ENCODE measurements at places on chromosomes 16 and 17.

DNA sequence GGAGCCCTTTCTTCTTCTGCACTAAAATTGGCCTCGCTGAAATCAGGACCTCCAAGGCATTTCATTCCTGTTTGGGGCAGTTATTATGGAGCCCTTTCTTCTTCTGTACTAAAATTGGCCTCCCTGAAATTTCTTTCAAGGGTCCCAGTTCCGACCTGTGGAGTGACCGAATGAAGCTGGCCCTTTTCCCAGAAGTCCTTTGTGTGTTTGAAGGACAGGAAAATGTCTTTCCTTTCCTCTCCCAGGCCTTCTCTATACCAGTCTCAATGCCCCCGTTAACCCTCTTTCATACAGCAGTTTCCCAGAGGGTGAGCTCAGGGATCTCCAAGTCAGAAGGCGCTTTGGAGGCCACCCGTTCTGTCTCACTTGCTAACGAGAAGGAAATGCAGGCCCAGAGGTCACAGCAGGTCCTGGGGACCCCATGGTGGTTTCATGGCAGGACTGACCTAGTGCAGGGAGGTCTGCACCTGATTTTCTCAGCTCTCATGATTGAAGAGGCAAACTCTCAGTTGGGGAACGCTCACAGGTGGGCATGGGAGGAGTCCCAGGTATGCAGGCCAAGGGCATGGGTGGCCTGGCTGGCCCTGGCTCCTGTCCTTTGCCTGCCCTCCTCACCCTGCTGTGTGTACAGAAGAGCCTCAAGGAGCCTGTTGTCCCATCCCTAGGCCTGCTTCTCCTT is 37.1 kb upstream of the DOC2B start:
- no peak for DNase-seq

DNA sequence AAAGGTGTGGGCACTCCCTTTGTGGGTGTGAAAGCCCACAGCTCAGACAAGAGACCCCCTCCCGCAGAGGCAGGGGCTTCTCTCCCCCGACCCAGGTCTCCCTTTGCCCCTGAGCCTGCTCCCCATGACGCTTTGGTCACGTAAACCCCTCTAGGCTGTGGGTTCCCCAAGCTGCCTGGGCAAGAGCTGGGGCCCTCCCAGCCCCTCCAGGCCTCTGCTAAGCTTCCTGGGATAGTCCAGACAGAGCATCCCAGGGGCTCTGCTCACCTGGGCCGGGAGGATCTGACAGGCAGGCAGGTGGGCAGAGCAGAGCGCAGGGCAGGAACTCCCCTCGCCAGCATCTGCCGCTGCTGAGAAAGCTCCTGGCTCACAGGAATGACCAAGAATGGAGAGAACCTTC is 177.3 kb downstream of the BANP start:
- DNase-seq: no peak

- no peak for DNase-seq
These were observed 1.1 kb downstream of the METRNL start for GRCh38 chr17:83080579-83080857.

- no peak for DNase-seq
These were observed 28.5 kb downstream of the GLG1 start for GRCh38 chr16:74578433-74578832.

- DNase-seq: no peak
These were observed 17.7 kb downstream of the KNOP1 start for GRCh38 chr16:19700319-19700781.

DNA sequence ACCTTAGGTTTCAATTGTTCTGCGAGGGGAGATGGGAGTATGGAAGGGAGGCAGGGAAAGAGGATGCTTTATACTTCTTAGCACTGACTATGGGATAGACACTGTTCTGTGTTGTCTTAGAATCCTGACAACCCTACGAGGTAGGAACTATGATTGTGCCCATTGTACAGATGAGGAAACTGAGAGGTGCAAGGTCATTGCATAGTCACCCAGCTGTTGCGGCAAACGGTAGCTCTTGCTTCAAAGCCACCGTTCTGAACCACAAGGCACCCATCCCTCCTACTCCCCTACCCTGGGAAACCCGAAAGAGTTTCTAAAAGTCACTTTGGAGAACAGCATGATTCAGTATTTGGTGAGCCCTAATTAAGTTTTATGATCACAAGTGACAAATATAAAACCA is 7.5 kb downstream of the CCDC40 start:
- DNase-seq: no peak

DNA sequence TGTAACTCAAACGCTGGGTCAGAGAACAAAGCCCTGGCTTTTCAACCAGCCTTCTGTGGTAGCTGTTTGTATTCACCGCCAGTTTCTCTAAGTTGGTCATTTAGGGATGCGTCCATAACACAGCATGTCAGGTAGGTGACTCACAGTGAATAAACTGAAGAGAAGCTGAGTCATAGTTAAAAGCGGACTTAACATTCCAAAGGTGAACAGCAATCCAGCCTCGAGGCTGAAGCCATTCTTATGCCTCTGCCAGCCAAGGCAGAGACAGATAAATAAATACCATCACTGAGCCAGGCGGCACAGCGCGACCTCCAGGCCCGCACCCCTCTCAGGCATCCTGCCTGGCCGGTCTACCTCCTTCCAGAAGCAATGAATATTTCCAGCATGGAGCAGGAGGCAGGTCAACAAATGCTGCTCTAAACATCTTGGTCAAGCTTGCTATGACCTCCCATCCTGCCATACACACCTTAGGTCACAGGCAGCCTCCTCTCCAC is 12.4 kb upstream of the CACNG4 start:
- DNase-seq: no peak

DNA sequence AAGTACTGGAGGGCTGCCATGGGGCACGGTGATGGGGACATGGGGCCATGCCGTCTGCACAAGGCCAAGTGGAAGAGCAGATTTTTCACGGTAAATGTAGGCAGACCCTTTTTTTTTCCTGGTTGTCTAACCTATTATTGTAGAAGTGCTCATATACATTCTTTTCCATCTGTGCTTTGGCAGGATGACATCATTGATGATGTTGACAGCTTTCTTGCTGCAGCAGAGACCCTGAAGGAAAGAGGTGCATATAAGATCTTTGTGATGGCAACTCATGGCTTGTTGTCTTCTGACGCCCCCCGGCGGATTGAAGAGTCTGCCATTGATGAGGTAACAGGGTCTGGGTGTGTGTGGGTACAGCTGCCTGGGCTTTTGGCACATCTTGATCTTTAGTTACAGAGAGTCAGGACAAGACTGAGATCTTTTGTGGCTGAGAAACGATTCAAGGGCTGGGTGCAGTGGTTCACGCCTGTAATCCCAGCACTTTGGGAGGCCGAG is 23.3 kb upstream of the SLC5A10 start:
- DNase-seq: no peak

DNA sequence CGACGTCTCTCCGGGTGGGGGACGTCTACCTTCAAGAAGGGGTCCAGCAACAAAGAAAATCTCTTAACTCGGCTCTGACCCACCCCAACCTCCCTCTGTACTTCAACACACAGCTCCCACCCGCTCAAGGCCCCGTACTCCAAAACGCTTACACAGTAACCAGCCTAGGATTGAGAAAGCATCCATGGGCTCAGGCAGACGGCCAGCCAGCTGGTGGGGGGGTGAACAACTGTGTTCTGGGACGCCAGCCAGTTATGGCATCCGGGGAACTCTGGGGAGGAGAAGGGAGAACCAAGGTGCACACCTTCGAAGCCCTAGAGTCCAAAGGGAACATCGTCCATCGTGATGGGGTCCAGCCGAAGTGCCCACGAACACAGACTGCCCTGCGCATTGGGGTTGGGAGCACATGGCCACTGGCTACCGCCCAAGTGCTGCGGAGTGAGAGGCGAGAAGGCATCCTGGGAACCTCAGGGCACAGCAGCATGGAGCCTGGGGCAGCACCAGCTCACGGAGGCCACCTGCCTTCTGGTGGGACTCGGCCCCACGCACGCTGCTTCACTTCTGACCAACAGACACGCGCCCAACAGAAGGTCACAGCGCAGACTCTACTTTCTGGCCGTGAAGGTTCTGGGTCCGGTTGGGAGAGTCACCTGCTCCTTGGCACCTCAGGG is 14.3 kb downstream of the SLC16A3 start:
- DNase-seq: peak; percentile 82

GRCh38 chr17:72887917-72888316 is 204.6 kb downstream of the SLC39A11 start:
- no peak for DNase-seq

- no peak for DNase-seq
These were observed 18.1 kb upstream of the RAB11FIP4 start for GRCh38 chr17:31373150-31374093.

DNA sequence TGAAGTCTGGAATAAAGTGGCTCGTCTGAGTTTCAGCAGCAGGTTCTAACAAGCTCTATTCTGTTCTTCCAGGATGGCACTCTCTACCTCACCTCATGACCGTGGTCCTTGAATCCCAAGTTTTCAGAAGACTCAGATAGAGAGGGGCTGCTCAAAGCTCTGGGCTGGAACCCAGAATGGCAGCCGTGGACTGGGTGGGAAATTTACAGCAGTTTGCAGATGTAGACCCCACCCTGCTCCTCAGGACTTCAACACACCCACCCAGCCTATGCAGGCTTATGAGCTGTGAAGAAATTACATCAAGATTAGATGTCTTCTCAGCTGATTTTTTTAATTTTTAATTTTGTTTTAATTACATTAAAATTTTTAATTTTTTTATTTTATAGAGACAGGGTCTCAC is 59.4 kb downstream of the METRNL start:
- no peak for DNase-seq

DNA sequence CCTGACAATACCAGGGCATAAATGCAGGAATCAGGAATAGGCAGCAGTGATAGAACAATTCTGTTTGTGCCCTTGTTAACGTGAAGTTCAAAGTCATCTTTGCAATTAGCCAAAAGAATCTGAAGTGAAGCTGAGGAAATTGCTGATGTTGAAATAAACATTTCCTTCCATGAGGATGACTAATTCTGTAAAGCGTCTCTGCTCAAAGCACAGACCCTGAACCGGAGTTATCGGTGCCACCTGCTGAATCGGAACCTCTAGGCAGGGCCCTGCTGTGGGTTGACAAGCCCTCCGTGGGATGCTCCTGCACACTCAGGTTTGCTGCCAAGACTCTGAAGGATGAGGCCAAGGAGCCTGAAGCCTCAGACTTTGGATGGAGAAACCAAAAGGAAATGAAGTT is 37.0 kb upstream of the CDH1 start:
- no peak for DNase-seq

- DNase-seq: peak; percentile 57
These were observed 24.3 kb upstream of the LASP1NB start for GRCh38 chr17:38900978-38901656.

- DNase-seq: no peak
These were observed 77.0 kb downstream of the IRX6 start for GRCh38 chr16:55401046-55401445.

- no peak for DNase-seq
These were observed 121.2 kb upstream of the CHMP6 start for GRCh38 chr17:80870401-80870800.

- no peak for DNase-seq
These were observed 144.1 kb downstream of the RAB11FIP4 start for GRCh38 chr17:31535581-31535981.

DNA sequence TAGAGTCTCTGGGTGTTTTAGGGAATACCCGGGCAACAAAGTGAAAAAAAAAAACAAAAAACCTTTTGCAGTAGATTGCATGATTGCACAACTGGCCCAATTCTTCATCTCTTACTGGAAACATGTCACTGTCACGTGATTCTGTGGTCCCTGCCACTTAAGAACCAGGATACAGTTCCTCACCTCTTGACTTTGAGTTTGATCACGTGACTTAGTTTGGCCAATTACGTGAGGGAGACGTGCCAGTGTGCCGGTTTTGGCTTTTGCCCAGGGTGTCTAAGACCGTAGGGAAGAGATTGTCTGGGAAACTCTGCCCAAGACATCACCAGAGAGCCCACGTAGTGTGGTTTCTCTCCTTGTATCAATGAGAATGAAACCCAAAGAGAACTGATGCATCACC is 88.7 kb downstream of the GRIN2A start:
- DNase-seq: no peak

DNA sequence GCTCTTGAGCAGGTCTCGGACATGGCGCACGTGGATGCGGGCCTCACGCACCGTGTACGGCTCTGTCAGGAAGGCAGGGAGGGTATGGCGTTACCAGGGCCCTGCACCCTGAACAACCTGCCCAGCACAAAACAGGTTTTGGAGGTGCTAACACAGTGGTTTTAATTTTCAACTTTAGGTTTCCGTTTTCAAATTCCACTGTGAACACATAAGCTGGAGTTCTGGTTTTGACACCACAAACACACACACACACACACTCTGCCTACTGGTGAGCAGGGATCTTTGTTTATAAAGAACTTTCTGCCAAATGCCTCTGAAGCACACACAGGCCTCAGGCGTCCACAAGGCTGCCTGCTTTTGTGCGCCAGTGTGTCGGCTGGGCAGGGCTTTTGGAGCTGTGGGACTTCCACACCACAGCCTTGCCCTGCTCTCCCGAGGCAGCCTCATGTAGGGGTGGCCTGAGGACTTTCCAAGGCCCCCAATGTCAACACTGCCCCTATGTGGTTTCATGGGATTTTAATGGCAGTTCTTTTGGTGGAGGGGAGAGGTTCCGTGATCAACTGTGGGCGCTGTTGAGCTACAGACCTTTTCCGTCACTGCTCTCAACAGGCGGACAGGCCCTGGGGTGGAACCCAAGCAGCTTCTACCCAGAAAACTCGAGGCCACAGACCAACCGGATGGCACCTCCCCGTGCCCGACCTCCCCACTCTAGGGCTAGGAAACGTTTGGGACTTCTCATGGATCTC is 9.4 kb downstream of the CLUH start:
- DNase-seq: no peak

- peak; percentile 90 for DNase-seq
These were observed 6.6 kb upstream of the SMARCD2 start for GRCh38 chr17:63848834-63849689.

DNA sequence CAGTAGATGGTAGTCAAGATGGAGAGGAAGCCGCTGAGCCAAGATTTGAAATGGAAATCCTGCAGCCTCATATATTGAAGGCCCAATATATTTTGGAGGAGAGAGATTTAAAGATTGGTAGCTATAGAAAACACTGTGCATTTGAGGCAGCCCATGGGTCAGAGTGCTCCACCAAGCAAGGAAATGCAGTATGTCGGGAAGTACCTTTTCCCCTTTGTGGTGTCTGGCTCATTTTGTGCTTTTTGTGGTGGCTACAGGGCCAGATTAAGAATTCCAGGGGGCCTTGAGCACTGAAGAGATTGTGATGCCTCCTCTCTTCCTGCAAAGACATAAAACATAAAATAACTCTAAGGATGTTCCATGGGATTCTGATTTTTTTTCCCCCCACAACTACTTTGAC is 39.6 kb downstream of the CDRT15 start:
- no peak for DNase-seq

- no peak for DNase-seq
These were observed 252.7 kb downstream of the WWOX start for GRCh38 chr16:78352184-78352583.
